ENCODE measurements at places on chromosomes 7 and 10. TPM values are rescaled to one million over a fixed set of nuclear protein-coding genes. Genes with fewer than 3 reads are reported as not detected.

GRCh38 chr7:133674079-133674763 lies 421.3 kb downstream of the EXOC4 start:
- no peak for DNase-seq

- DNase-seq, result no peak
Measured at GRCh38 chr10:101762736-101763135, 13.2 kb downstream of the FGF8 start.

DNA sequence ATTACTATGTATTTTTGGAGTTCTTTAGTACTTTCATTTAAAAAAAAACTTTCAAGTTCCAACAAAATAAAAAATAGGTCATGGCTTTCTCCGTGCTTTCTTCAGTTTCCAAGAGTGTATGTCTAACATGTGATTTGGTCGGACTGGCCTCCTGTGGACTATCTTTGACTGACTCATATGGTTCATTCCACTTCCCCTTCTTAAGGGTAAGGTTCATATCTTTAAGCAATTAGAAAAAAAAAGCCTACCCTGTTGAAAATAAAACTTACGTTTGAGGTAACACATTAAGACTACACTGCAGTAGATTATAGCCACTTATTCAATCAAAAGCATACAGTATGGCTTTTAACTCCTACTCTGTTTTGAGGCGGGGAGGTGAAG lies 112.8 kb upstream of the AHR start:
- no peak for DNase-seq

LOXL4 gene
- 5.6 TPM for polyA plus RNA-seq

DNA sequence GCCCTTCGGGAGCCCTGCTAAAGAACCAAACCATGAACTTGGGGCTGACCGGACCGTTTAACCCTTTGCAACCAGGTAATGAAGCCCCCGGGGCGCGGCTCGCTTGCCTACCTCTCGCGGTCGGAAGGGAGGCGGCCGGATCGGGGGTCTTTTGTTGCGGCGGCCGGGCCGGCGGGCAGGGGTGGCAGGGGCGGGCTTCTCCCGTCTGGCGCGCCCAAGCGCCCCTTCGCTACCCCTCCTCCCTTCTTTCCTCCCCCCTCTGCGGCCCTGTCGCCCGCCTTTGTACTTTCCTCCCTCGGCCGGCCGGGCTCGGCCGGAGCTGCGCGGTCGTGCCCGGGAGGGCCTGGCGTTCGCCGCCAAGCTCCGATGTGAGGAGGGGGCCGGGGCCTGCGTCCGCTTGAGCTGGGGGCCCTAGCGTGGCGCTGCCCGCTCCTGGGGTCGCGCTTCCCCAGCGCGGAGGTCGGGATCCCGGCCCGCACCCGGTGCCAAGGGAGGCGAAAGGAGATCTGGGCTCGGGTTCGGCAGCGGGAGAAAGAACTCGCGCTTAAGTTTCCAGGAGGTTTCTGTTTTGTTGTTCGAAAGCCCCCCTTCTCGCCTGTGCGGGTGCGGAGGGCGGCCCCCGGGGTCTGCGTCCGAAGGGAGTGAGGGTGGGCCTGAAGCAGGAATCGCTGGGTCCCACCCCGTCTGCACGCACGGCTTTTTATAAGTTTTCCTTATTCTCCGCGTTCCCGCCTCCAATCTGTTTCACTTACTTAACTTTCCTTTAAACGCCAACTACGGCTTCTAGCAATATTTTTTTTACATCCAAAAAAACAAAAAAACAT lies 436.8 kb upstream of the GALNT17 start:
- peak; percentile 20 for DNase-seq

- DNase-seq, result peak; percentile 66
Measured at GRCh38 chr7:2508327-2509215, 11.0 kb upstream of the LFNG start.

PKD2L1 gene
- not detected for polyA plus RNA-seq

- DNase-seq, result no peak
Measured at GRCh38 chr10:110303681-110304080, 1.0 kb downstream of the SMNDC1 start.

DNA sequence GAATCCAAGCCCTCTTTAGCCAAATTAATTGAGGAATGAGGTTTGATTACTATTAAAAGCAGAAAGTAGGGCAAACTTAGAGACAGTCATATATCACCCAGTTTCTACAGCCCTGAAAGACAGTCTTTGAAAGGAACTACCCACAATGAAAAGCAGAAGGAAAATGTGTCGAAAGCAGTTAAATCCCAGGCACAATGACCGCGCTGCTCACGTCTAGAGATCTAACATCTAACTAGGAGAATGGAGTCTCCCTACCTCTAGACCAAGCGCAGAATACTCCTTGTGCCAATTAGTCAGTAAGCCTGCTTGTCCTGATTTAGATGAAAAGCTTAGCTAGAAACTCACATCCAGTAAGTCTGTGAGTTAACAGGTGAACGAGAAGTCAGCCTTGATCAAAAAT lies 350.0 kb downstream of the FGFR2 start:
- DNase-seq, result no peak

FRMPD2 gene
- polyA plus RNA-seq, result not detected

Measured in heart right ventricle (tissue), 16 donors.